Hippocampal formation (tissue), 2 donors: ENCODE measurements at places on chromosomes 5 and 9.

DNA sequence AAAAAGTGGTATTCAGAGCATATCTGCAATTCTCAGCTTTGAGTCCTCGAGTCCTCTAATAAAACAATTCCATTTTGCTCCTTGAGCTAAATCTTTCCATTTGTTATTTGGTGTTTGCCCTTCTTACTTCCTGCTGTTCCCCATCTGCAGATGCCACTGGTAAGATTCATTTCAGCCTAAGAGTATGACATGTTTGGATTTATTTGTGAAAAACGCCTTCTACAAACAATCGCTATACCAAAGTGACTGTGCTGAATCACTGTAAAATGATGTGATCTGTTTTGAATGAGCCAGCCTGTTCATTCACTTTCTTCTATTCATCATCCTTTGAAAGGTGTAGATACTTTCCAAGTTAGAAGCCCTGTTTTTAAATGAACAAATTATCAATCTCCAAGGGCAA is 27.7 kb downstream of the KCTD16 start:
- DNase-seq: no peak

DNA sequence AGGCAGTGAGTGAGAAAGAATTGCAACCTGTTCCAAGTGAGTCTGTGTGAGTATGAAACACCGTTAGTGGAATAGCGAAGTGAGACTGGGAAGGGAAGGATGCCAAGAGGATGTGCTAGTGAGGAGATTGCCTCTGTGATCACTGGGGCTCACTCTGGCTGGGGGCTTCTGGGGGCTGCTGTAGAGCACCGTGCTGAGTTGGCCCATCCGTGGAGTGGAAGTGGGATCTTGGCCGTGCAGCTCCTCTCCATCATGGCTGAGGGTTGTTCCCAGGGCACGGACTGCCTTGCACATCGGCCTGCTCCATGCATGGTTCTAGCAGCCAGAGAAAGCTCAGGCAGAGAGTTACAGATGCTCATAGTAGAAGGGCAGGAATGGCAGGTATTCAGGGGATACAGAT is 236.1 kb downstream of the AGTPBP1 start:
- DNase-seq: no peak

DNA sequence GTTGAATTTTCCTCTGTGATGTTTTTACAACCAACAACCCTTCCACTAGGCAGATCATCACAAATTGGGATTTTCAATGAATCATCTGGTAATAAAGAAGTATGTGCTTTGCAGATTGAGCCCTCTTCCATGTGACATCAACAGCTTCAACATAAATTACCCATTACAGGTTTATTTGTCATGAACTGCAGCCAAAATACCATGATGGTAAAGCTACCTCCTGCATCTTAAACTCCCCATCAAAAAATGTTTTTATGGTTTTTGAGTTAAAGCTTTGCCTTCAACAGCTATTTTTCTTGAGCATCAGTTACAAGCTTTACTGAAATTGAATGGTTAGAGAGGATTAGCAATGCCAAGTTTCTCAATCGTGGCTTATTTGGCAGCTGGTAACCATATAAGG is 211.4 kb upstream of the TUSC1 start:
- DNase-seq: no peak

DNA sequence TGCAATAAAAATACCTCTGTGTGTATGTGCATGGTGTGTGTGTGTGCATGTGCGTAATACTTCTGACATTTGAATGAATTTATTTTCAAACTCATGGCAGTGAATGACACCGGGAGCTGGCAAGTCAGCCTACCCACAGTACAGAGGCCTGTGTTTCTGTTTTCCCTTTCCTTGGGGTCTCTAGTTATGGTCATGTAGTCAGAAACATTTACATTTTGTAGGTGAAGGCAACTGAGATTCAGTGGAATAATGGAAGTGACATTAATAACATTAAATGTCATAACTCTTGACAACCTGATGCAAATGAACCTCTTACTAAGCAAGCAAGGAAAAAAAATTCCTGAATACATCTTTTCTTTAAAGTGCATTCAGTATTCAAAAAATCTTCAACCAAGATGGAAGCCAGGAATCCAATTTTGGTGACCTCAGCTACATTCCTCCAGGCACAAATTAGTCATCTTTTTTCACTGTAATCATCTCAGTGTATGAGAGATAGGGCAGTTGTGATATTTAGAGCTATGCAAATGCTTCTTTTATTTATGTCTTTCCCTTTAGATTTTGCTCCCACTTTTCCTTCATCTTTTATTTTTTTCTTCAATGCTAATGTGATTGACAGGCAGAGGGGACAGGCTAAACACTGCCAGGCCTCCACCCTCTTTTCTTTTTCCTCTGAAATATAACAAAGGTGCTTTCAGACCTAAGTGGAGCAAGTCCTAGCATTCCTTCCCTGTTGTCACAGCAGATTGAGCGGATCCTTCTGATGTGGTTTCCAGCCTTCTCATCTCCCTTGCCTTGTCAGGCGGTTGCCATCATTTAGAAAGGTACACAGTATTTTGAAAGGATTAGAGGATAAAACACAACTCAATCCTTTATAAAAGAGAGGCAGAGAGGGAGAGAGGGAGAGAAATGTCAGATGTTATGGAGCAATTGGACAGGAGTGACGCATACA is 569.8 kb upstream of the ADAMTS16 start:
- DNase-seq: no peak

DNA sequence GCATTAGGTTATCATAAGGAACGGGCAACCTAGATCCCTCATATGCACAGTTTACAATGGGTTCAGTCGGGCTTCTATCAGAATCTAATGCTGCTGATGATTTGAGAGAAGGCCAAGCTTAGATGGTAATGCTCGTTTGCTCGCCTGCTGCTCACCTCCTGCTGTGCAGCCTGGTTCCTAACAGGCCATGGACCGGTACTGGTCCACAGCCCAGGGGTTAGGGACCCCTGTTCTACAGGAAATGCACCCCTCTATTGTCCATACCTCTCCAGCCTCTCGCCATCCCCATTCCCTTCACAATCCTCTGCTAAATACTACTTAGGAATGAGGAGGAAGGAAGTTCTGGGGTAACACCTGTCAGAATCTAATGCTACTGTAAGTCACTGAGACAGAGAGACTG is 75.1 kb downstream of the OXCT1 start:
- DNase-seq: no peak

- no peak for DNase-seq
These were observed 78.4 kb upstream of the NR3C1 start for GRCh38 chr5:143481697-143482531.

GRCh38 chr5:155767470-155767869 is 559.5 kb upstream of the SGCD start:
- no peak for DNase-seq

- no peak for DNase-seq
These were observed 178.2 kb downstream of the SEC61B start for GRCh38 chr9:99400184-99400731.

DNA sequence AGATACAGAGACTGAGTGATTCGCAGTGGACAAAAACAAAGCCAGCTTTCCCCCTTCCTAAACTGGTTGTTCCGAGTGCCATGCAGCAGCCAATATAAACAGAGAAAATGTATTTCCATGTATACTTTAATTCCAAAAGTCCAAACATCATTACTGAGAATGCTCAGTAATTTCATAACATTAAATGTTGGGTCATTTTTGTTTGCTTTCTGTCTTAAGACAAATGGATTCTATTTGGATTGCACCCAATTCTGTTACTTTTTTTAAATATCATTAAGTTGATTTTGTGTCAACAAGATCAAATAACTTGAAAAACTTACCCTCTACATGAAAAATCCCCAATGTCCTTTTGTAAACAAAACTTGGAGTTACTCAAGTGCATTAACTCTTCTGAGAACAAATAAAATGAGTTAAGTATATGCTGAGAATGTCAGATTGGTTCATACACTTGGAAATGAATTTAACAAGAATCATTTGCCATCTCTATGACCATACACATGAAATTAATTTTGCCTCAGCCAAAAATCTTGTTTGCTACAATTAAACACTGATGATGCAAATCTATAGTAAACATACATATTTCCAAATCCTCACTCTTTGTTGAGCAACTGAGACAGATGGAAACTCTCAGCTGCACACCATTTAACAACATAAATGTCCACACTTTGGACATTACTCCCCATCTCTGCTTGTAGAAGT is 19.4 kb downstream of the LURAP1L start:
- DNase-seq: no peak

DNA sequence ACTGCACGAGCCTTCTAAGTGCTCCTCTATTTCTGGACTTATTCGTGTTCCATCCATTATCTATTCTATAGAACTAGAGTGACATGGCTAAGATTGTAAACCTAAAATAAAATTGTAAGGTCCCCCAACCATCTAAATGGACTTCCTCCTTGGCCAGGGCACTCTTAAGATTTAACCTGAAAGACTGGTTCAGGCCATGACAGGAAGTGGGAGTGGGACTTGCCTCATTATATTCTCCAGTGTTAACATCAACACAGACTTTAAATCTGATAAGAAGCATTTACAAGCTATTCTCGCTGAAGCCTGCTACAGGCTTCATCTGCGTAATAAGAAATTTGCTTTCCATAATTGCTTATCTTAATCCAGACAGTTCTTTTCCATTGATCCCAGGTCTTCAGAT is 117.0 kb downstream of the SSBP2 start:
- DNase-seq: no peak

- DNase-seq: no peak
These were observed 11.1 kb downstream of the UNC13B start for GRCh38 chr9:35172878-35173277.

DNA sequence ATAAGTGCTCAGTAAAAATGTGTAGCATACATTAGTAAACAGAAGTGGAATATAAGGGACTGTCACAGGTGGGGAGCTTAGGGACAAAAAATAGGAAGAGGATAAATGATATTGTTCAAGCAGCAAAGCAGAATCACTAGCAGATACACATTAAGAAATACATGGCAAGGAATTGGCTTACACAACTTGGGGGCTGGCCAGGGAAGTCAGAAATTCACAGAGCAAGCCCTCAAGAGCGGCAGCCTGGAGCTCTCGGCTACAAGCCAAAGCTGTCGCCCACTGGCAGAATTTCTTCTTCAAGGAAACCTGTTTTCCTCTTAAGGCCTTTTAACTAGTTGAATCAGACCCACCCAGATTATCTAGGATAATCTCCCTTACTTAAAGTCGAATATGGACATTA is 73.0 kb upstream of the SMIM23 start:
- DNase-seq: no peak

- no peak for DNase-seq
These were observed 23.8 kb upstream of the SLC46A2 start for GRCh38 chr9:112914524-112914923.

DNA sequence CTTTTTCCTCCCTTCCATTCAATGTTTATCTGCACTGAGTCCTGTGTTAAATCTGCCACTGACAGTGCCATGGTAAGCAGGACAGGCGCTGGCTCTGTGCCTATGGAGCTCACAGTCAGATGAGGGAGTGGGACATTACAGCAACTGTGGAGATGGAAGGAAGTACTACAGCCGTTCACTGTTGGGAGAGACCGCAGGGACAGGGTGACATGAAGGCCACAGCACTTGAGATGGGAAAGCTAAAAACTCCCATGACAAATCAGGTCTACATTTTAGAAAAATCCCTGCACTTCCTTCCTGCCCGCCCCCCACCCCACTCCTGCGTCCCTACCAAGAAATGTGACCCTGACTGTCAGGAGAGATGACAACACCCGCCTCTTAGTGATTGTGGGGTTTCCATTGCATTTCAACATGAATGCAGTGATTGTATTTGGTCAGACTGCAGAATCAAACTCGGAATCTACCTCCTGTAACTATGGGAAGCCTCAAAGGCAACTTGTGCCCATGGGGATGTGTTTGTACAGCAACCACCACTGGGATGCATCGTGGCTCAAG is 56.4 kb downstream of the GTF3C4 start:
- no peak for DNase-seq

GRCh38 chr5:132233811-132234683 is 6.4 kb upstream of the P4HA2 start:
- no peak for DNase-seq

- no peak for DNase-seq
These were observed 113.4 kb upstream of the GRHPR start for GRCh38 chr9:37309136-37309535.

DNA sequence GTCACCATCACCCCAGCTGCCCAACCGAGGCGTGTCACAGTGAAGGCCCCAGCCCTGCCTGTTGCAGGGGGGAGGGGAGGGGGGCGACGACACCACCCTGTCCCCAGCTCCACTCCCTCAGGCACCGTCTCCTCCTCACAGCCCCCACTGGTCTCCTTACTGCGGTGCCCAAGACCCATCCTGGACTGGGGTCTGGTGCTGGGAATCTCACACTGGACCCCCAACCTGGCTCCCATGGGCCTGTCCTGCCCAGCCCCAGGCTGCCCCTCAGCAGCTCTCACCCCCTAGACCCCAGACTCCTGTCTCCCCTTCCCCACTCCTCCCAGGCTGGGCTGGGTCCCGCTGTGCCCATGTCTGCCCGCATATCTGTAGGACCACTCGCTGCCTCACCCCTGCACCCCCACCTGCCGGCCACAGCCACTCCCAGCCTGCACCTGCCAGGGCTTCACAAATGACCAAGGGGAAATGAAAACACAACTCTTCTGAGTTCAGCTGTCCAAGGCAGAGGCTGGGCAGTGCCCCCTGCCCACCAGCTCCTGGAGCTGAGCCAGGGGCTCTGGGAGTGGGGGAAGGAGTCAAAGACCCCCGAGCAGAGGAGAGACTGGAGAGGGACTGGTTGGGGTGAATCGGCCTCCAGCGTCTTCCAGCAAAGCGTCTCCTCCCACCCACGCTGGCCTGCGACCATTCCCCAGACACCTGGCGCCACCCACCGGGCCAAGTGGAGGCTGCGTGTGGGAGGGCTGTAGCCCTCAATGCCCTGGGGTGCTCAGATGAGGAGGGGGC is 32.6 kb upstream of the EGFL7 start:
- DNase-seq: no peak

DNA sequence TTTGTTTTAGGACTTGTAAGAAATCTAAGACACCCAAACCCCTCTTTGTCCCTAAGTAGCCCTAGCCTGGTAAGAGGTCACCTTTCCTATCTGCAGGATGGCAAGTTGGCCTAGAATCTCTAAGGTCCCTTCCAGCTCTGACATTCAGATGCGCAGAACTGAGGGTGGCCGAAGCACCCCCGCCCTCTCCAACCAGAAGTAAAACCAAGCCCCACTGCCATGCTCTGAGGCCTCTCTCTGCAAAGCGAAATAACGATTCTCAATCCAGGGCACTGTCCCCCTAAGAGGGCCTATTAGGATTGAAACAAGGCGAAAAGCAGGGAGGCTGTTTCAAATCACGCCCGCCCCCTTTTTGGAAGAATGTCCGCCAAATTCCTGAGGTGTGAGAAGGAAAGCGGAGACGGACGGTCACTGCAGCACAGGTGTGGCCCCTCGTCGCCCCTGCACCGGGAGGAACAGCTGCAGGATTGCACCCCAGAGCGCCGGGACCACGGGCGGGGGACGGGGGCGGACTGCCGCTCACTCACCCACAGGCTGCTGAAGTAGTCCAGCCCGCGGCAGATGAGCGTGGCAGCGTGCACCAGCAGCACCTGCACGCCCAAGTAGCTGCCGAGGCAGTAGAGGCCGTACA is 824 bp downstream of the TMEM245 start:
- DNase-seq: no peak

DNA sequence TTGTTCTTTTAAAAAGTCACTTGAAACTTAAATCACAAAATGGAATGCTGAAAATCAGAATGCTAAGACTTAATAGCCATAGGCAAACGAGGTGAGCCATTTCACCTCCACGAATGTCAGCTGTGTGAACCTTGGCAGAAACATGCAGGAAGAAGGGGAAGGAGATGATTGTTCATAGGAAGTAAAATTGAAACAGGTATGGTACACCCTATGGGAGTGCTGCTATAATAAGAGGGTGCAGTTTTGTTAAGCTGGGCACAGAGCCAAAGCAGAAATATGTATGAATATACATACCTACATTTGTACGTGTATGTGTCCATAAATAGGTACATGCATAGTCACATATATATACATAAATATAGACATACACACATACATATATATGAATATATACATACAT is 51.0 kb upstream of the SPINK5 start:
- DNase-seq: no peak
